ENCODE measurements at places on chromosomes 4 and X.

DNA sequence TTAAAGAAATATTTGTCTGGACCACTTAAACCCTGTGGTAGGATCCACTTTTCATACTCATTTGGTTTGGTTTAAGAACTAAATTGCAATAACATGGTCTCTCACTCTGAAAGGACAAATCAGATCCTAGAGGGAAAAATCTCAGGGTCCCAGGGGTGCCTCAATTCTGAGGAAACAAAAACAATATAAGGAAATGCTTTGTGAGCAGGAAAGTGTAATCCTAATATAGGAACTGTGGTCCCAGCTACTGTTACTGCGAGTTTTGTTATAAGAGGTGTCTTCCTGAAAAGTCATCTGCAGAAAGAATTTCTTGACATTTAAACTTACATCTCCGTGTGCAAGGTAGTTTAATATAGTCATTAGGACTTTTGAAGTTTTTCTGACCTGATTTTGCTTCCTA is 420.1 kb upstream of the LCORL start:
- no peak for DNase-seq

DNA sequence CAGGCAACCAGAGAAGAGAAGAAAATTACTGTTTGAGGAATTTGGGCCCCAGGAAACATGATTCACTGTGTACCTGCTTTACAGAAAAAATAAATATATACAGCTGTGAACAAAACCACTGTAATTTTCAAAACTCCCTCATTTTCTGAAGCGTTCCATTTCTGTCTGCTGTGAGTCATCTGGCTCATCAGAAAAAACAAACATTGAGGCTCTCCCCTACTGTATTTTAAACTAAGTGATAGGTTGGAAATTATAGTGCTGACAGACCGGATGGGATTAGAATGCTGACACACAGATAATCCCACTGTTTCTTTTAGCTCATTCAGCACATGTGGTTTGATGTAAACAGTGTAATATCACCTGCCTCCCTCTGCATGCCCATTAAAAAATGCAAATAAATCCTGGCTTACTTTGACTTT is 847.0 kb downstream of the TRIML1 start:
- no peak for DNase-seq

DNA sequence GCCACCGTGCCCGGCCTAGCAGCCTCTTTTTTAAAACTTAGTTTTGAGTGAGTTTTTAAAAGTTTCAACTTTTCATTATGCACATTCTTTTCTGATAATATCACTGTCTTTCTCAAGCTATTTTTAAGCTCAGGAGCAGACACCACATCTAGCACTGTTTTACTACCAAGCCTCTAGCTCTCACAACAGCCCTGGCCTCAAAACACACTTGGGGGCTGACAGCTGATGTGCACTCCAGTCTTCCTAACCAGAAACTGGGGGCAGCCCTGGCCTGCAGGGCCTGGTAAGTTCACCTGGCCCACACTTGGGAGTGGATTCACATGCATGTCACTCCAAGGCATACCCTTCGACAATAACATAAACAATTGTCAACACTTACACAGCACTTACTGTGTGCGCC is 34.0 kb downstream of the CENPU start:
- DNase-seq: no peak

DNA sequence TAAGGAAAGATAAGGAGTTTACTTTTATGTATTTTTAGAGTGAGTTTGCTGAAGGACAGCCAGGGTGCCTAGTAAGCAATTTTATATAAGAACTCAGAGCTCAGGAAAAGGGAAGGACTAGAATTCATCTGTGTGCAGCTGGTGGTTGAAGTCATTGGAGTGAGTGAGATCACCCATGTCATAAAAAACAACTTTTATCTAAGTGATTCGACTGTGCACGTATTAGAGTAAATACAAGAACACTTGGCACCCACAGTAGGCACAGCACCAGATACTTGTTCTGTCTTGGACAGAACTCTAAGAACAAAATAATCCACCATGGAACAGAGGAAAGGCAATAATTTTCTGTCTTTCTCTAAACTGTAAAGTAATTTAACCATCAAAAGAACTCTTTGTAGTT is 31.6 kb downstream of the SYNPO2 start:
- DNase-seq: no peak

- no peak for DNase-seq
These were observed 59.4 kb downstream of the POLR2B start for GRCh38 chr4:57037982-57038604.

- DNase-seq: peak; percentile 44
These were observed 64.0 kb downstream of the NBDY start for GRCh38 chrX:56793112-56793430.

- no peak for DNase-seq
These were observed 94.1 kb upstream of the GALNT7 start for GRCh38 chr4:173074501-173074946.

DNA sequence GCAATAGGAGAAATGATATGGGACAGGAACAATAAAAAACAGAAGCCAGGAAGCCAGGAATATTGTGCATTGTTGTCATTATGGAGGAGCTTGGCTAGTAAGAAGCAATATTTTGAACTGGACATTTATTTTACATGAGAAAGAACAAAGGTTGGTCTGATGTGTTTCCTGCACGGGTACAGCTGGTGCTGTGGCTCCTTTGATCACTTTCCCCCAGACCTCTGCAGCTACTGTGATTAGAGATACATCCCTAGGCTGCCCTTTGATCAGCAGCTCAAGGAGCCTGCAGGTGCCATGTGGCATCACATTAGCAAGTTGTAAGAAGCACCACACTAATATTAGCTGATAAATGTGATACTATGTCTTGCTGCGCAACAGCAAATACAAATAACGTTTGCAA is 2.5 kb downstream of the PDGFC start:
- no peak for DNase-seq

DNA sequence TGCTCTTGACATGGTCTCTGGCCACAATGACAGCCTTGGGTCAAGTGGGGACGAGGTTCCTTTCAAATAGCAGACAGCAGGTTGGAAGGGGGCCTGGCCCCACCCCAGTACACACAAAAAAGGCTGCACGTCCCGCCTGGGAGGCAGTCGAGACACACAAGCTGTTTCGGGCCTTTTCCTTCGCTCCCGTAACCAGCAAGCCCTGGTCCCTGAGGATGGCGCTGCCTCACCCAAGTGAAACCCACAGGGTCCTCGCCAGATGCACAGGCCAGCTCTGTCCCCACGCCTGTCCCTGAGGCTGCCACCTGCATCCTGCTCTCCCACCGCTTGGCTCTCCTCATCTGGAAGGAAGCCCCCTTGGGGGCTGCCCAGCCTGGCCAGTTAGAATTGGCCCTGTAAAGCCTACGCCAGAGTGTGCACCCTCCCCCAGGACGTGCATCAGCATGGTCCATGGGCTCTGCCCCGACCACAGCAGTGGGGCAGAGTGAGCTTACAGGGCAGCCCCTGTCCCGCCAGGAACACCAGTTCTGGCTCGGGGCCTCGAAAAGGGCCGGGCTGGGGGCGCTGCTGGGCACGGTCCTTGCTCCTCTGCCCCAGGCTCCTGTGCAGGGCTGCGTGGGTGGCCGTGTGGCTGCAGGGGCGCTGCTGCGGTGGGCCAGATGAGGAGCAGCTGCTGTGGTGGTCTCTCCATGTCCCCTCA is 2.0 kb downstream of the CPLX1 start:
- no peak for DNase-seq

GRCh38 chr4:26931966-26932365 is 71.3 kb downstream of the STIM2 start:
- DNase-seq: no peak

DNA sequence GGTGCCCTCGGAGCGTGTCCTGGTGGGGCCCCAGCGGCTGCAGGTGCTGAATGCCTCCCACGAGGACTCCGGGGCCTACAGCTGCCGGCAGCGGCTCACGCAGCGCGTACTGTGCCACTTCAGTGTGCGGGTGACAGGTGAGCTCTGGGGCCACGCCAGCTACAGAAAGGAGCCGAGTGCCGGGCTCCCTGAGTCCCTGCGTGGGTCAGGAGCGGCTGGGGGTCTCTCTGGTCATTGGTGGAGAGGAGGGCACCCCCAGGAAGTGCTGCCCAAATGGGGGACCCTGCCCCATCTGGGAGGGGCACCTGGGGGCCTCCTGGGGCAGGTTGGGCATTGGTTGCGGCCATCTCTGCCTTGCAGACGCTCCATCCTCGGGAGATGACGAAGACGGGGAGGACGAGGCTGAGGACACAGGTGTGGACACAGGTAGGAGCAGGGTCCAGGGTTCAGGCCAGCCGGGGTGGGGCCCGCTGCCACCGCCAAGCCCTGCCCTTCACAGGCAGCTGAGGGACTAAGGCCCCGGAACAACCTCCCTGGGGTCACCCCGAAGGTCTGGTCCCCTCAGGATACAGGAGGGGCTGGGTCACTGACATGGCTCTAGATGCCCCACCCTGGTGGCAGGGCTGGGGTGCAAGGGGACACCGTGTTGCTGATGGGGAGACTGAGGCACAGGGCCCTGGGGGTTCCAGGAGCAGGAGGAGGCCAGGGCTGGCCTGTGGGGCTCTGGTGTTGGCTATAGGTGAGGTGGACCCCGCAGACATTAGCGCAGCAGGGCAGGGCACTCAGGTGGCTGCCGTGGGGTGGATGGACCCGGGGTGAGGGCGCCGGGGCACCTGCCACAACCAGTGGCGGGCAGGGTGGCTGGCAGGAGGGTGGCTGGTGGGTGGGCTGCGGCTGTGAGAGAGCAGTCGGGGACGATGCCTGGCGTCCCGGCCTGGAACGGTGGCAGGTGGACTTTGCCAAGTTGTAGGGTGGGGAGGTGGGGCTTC is 6.6 kb downstream of the FGFR3 start:
- no peak for DNase-seq

- no peak for DNase-seq
These were observed 115.4 kb upstream of the RPS6KA3 start for GRCh38 chrX:20382082-20382481.

- no peak for DNase-seq
These were observed 78.9 kb downstream of the NSUN7 start for GRCh38 chr4:40828661-40829060.

GRCh38 chr4:22202975-22203710 is 254.6 kb upstream of the KCNIP4 start:
- no peak for DNase-seq

DNA sequence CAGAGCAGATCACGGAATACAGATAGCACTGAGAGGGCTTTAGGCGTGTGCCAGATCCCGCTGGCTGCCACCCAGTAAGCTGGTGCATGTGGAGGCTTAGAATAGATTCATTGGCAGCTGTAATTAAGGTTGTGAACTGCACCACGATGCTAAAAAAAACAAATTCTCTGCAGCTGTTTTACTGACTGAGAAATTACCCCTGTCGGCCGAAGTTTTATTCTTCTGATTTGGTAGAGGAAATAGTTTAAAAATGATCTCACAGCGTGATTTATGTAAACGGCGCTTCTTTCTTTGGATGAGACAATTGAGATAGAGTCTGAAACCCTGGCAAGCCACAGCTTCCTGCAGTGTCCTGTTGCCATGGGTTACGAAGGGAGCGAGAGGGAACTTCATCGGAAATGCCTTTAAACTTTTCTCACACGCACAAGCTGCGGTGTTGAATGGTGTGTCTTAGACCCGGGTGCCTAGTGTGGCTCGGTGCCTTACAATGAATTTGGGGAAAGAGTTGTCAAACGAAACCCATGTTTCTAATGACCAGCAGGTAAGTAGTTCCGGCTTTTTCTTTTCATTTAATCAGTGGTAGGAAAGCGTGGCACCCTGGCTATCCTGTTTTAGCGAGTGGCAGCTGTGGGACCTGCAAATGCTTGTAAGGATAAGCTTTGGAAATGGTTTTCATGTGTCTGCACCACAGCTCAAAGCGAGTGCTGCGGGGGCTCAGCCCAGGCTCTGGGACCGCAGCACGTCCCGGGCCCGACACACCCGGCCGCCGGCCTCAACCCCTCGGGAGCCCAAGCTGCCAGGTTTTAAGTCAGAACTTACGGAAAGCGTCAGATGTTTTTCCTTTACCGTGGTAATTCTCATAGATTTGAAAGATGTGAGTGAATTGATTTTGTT is 71.7 kb upstream of the HGFAC start:
- peak; percentile 69 for DNase-seq

GRCh38 chr4:145936142-145936996 is 2.3 kb downstream of the ZNF827 start:
- DNase-seq: no peak

DNA sequence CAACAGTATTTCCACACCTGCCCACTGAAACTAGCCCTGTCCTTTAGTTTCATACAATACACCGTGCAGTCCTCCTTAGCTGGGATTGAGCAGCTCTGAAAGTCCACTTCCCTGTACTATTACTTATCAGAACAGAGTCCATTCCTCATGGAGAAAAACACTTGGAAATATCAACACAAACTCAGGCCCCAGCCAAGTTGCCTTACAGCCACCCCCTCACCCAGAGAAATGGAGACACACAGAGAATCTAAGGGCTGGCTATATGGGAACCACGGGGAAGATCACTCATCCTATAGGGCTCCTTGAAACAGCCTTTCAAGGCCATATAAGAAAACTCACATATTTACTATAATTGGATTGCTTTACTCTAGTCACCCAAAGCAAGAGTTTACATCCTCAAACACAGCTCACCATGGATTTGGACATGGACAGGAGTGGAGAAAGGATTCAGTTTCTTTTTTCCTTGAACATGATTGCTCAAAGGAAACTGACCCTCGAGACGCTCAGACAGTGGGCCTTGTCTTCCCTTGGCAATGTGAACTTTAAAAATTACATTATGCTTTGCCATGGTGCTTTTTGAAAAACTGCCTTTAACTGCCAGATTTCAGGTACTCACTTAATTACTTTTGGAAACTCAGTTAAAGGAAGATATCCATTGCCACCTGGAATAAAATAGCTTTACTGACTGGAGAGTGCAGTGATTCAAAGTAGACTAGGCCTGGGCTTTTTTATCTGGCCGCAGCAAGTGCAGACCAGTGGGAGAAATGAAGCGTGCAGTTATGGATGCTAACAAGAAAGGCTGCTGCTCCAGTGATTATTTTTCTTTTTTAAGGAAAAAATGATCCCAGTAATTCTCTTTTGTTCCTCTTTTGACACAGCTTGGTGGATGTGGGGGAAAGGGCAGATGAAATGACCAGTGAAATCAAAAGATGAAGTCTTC is 1.6 kb downstream of the SCARB2 start:
- DNase-seq: no peak

GRCh38 chr4:43132010-43132582 is 239.6 kb downstream of the GRXCR1 start:
- DNase-seq: no peak

DNA sequence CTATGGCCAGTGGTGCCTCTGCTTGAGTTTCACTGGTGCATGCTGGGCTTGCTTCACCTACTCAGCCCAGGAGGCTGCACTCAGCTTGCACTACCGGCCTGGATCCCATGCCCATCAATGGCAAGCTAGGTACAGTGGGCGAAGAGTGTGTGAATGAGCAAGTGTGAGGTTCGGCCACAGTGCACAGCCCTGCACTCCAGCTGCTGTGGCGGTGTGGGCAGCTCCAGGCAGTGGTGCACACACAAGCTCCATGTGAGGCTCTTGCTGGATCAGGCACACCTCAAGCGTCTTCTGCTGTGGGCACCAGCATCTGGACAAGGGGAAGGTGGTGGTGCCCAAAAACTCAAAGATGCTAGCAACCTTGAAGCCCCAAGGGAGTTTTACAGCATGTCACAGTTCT is 820.9 kb upstream of the LCORL start:
- no peak for DNase-seq

GRCh38 chrX:49177338-49177833 is 5.7 kb downstream of the PLP2 start:
- DNase-seq: no peak
